Urinary bladder (tissue), 4 donors: ENCODE measurements at places on chromosomes 5 and 9. TPM values are rescaled to one million over a fixed set of nuclear protein-coding genes. Genes with fewer than 3 reads are reported as not detected.

The CCDC192 gene
- total RNA-seq, result not detected

The LCN9 gene
- total RNA-seq, result not detected

The OR1L8 gene
- 0.16 TPM for total RNA-seq

The LCN6 gene
- total RNA-seq, result not detected

The IFNE gene
- total RNA-seq, result 1.3 TPM

The CORO2A gene
- total RNA-seq, result 4.1 TPM

The TMOD1 gene
- 9.3 TPM for total RNA-seq

The NR5A1 gene
- not detected for total RNA-seq

The BNC2 gene
- total RNA-seq, result 69.5 TPM

The CFAP77 gene
- total RNA-seq, result not detected
